ENCODE measurements at places on chromosomes 3 and 15. TPM values are rescaled to one million over a fixed set of nuclear protein-coding genes. Genes with fewer than 3 reads are reported as not detected.

The ITIH3 gene
- 8.9 TPM for total RNA-seq

The EIF1B gene
- total RNA-seq = 19.3 TPM

The CAMK1 gene
- total RNA-seq = 11.8 TPM

The ANKDD1A gene
- total RNA-seq = 3.3 TPM

The KLF15 gene
- 0.50 TPM for total RNA-seq

Data from SJSA1 (cell line).